SK-N-SH (cell line): ENCODE measurements at places on chromosomes 12 and 14.

- DNase-seq = no peak
Measured at GRCh38 chr12:73678335-73678734, 859.3 kb upstream of the ATXN7L3B start.

DNA sequence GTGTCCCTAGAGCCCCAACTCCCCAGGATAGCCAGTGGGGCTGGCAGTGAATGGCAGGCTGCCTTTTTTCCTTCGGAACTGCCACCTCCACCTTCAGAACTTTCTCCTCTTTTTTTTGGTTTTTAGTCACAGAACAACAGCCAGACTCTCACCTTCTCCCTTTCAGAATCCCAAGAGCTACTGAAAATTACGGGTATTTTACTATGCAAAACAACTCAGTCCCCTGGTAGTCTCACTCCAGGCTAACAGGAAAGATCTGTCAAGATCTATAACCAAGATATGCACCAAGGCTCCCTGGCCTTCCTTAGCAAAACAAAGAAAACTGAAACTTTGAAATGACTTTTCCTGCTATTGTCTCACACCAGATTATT lies 12.5 kb downstream of the PLEKHG6 start:
- DNase-seq = no peak

DNA sequence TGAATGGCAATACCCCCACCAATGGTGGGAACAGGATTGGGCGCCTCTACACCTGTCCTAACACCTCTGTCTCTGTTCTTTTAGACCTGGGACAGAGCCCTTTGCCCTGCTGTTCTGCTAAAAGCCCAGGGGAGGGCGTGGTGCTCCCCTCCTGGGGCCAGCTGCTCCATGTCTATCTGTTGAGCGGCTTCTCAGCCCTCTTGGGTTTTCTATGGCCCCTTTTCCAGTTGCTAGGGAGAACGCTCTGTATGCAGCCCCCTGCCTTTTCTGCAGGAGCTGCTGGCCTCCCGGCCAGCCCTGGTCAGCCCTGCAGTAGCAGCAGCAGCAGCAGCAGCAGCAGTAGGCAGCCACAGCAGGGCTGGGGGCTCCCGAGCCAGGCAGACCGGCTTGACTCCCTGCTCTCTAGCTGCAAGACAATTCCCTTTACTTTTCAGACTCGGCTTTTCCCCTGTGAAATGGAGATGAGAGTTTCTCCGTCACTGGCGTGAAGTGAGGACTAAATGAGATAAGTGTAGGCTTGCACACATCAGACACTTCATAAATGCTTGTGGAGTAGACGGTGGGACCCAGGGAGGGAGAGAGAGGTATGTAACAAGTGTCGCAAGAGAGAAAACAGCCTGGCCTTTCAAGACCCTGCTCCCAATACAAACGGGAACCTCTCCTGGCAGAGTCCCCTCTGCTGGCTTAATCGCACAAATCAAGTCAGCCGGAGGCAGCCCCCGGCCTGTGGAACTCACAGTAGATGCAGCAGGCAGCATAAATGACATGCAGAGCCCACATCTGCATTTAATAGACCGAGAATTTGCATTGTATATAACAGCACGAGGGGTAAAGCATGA lies 1.0 kb downstream of the RTL1 start:
- DNase-seq = peak; percentile 84

- peak; percentile 54 for DNase-seq
Measured at GRCh38 chr12:100574187-100575074, 947 bp downstream of the GAS2L3 start.

DNA sequence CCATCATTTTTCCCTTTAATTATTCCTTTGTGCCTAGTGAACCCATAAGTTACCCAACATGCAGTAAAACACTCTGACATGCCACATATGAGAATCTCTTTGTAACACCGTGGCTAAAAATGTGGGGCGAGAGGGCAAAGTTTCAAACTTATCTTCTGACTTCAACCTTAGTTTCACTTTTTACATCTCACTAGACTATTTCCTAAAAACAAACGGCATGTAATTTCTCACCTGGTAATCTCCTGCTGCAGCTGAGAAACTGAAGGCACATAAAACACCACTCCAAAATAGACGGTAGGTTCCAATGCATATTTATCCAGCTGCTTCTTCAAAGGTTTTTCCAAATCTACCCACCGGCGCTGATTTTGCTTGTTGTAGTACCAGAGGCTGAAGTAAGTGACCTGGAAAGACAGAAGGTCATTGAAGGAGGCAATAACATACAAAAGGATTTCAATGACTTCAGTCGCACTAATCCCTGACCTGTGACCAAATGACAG lies 37.9 kb downstream of the PTPN21 start:
- no peak for DNase-seq

- DNase-seq = no peak
Measured at GRCh38 chr14:82587226-82587625, 1053.6 kb upstream of the SEL1L start.

DNA sequence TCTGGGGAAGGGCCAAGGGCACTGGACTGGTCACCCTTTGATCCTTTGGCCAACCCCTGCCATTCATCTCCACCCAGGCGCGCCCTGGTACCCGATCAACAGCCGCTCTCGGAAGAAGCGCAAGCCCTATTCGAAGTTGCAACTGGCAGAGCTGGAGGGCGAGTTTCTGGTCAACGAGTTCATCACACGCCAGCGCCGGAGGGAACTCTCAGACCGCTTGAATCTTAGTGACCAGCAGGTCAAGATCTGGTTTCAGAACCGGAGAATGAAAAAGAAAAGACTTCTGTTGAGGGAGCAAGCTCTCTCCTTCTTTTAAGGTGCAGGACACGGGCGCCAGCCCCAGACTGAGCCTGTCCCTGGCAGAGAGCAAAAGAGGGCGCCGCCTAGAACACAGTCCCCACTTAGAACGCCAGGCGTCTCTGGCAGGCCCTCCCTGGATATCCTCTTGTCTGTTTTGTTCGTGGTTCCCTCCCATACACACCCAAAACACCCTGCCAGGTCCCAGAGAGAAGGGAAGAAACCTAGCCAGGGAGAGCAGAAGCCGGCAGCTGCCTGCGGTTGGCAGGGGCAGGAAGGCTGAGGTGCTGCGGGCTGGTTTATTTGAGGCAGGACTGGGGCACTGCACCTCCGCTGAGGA lies 1.7 kb downstream of the HOXC12 start:
- DNase-seq = no peak

GRCh38 chr14:35408026-35408425 lies 3.5 kb upstream of the NFKBIA start:
- no peak for DNase-seq

DNA sequence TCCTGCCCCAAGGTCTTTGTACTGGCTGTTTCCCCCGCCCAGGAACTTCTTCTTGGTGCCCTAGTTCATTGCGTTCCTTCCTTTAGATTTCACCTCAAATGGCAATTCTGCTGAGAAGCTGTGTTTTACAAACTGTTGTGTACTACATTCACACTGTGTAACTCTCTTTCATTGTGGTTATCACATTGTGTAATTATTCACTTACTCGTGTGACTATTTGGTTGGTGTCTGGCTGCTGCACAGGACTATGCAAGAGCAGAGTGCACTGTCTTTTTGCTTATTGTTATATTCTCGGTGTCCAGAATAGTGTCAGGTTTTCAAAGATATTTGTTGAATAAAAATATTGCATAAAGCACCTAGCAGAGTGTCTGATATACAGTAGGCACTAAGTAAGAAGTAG lies 177.2 kb upstream of the PRICKLE1 start:
- no peak for DNase-seq

- no peak for DNase-seq
Measured at GRCh38 chr14:77286576-77286975, 15.6 kb upstream of the NGB start.

GRCh38 chr12:1598757-1599156 lies 4.4 kb upstream of the FBXL14 start:
- DNase-seq = no peak

DNA sequence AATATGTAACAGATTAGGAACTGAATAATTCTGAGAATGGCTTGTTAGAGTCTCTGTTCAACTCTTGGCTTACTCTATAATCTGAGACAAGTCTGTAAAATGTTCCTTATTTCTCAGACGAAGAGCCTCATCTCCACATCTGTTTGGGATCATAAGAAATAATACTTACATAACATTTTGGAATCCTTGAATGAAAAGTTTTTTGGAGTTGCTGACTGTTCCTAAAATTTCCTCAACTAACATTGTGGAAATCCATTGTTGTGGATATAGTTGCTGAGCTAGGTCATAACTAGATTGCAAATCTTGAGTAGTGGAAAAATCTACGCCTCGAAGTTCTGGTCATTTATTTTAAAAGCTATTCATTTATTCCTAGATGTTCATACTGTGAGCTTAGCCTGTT lies 402.9 kb downstream of the ZFP36L1 start:
- DNase-seq = no peak

DNA sequence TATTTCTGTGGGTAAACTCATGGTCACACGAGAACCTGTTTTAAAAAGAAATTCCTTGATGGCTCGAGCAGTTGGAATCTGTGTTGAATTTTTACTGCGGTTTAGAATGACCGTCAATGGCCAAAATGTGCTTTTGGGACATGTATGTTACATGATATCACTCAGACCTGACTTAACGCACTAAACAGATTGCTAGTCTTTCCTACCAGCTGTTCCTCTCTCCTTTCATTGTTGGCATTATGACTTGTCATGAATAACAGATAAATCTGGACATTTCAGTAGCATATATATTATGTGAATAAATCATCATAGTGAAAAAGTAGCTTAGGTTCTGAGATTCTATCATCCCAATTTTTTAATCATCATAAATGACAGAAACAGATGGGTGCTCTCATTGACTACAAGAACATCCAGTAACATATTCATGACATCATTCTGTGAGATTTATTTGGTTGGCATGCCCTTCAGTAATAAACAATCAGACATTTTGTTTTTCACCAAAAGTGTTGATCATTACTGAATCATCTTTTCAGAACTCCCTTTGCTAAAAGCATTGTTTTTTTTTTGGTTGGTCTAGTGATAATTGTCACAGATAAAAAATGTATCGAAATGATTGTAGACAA lies 57.9 kb upstream of the NAV3 start:
- no peak for DNase-seq

DNA sequence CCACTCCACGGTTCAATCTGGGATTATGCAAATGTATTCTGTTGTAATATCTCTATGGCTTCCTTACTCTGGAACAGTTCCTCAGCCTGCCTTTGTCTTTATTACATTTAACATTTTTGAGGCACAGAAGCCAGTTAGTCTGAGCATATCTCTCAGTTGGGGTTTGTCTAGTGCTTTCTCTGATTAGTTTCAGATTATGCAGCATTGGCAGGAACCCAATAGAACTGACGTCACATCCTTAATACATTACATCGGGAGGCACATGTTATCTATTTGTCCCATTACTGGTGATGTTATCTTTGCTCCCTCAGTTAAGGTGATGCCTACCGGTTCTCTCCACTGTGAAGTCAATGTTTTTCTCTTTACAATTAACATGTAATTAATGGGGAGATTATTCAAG lies 62.4 kb downstream of the PPM1A start:
- peak; percentile 70 for DNase-seq

DNA sequence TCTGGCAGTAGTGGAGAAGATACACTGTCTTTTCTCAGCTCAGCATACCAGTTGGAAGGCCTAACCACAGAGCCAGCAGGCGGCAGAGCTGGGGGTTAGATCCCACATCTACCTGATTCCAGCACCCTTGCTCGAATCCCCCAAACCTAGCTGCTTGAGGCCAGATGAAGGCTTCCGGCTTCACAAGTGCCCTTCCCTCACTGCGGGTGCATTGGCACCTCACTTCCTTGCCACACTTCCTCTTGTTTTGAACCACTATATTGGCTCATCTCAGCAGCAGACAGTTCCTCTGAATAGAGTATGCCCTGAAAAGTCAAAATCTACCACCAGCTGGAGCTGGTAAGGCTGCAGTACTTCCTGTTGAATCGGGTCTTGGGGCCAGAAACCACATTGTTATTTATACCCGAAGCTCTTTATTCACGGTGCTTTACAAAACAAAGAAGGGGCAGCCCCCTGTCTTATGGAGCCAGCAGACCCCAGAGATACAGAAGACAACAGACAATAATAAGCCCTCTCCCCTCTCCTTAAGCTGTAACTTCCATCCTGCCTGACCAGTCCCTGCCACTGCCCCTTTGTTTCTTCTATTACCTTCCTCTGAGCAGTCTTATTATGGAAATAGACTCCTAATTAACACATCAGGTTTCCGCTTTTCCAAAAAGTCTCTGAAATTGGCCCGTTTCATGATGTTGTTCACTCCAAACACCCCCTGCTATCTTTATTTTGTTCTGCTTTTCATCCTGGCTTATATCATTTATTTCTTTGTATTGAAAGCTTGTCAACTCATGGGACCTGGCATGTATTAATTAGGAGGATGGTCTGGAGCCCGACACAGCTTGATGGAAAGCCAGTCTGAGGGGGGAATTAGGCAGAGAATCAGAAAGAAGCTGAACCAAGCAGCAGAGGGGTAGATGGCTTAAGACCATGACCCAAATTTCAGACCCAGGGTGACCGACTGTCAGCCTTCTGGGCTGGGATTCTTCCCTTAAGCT lies 233.5 kb downstream of the EFCAB11 start:
- DNase-seq = peak; percentile 47

GRCh38 chr12:54075974-54076373 lies 22.3 kb downstream of the HOXC4 start:
- no peak for DNase-seq

- DNase-seq = peak; percentile 41
Measured at GRCh38 chr14:60655119-60655897, 6.0 kb upstream of the SIX1 start.

DNA sequence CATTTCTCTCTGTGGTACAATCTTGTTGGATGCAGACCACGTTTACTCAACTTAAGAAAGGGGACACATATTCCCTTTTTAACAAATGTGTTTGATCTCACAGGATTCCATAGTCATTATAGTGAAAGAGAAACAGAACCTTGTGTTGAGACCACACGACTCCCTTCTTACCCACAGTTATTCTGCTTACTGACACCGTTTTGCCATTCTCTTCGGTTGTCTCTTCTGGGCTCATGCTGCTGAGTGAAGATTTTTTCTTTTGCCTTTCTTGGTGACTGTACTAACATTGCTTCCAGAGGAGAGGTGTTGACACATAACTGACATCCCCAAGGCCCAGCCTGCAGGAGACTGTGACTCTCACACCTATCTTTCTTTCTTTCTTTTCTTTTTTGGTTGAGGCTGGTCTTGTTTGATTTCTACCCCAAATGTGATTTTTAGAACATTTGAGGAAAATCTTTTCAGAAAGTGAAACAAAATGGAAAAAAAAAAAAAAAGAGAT lies 61.2 kb upstream of the OTOGL start:
- DNase-seq = no peak

GRCh38 chr12:53755451-53755891 lies 3.7 kb upstream of the CISTR start:
- DNase-seq = no peak

- no peak for DNase-seq
Measured at GRCh38 chr12:54144738-54145137, 44.0 kb downstream of the SMUG1 start.

DNA sequence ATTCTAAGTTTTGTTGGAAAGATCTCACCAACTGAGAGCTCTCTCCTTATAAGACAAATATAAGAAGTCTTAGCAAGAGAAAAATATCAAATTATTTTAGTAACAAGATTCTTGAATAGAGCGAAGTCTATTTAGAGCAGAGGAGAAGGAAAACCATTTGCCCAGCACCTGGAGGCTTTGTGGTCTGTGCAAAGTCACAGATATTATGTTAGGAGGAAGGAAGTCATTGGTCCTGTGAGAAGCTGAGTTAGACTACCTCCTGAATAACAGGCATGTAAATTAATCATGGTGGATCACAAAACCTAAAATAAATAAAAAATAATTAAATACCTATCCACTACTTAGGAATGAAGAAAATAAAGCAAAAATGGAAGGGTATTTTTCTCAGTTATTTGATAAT lies 38.4 kb upstream of the ATXN7L3B start:
- no peak for DNase-seq

- no peak for DNase-seq
Measured at GRCh38 chr14:83164016-83164415, 1630.4 kb upstream of the SEL1L start.
